ENCODE measurements at places on chromosomes 13 and 19.

DNA sequence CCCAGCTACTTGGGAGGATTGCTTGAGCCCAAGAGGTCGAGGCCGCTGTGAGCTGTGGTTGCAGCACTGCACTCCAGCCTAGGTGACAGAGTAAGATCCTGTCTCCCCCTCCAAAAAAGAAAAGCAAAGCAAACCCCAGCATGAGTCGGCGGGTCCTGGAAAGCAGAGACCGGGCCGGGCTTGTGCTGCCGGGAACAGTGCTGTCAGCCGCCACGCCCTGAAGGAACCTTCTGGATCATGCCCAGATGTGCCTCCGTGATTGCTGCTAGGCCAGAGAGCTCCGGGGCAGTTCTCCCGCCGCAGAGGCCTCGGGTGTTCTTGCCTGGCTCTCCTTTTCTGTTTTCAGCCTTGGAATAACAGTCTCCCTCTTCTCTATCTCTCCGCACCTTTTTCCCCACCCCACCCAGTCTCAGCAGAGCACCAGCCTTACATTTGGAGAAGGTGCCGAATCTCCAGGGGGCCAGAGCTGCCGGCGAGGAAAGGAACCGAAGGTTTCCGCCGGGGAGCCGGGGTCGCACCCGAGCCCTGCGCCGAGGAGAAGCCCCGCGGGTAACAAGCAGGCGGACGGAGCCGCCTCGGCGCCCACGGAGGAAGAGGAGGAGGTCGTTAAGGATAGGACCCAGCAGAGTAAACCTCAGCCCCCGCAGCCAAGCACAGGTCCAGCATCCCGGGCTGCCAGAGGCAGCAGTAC, 181.9 kb downstream of the STK24 start:
- no peak for DNase-seq

DNA sequence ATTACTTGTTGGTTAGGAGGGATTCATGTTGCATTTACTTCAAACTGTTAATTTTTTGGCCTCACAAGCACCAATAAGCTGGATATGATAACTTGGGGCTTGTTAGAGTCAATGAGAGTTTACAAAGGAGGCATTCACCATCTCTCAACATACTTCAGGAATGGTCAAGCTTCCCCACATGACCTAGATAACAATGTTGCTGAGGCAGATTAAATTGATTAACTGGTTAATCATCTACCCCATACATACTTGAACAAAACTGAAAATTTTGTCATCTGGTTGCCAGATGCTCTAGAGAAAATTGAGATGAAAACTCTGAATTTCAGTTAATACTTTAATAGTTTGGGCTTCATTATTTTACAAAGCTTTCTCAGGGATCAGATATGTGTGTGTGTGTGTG, 43.0 kb upstream of the UBL3 start:
- DNase-seq, result no peak

- no peak for DNase-seq
Measured at GRCh38 chr19:19329126-19329525, 8.5 kb downstream of the MAU2 start.

DNA sequence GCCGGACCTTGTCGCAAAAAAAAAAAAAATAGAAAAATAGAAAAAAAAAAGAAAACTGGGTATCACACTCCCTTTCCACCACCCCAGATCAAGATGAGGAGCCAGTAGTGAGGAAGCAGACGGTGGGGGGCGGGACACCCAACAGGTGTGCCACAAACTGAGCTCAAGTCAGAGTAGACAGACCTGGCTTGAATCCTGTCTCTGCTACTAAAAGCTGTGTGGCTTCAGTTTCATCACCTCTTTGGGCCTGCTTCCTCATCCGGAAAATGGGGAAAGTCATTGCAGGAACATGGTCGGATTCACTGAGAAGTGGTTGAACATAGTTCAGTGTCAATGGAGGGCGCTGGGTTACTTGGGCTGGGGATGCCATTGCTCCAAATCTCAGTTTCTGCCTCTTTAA, 2.9 kb downstream of the HIF3A start:
- no peak for DNase-seq

DNA sequence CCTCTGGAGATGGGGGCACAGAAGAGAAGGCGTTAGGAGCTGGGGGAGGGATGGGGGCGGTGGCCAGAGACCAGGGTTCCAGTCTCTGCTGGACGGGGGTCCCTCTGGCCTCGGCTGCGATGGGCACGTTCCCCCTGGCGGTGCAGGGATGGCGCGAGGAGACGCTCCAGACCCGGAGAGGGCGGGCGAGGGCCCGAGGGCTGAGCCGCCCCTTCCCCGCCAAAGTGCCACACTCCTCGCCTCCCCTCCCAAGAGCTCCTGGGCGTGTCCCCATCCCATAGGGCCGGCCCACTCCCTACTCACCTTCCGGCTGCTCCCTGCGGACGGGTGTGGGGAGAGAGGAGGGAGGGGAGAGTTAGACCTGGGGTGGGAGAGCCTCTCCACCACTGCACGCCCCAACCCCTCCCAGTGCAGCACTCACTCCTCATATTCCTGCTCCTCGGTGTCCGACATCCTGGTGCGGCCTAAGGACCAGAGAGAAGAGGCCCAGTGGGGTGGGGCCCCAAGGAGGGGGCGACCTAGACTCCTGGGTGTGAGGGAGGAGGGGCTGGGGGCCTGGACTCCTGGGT, 2.2 kb downstream of the TNNT1 start:
- DNase-seq, result no peak

GRCh38 chr13:69857183-69857821, 250.3 kb upstream of the ATXN8OS start:
- no peak for DNase-seq

DNA sequence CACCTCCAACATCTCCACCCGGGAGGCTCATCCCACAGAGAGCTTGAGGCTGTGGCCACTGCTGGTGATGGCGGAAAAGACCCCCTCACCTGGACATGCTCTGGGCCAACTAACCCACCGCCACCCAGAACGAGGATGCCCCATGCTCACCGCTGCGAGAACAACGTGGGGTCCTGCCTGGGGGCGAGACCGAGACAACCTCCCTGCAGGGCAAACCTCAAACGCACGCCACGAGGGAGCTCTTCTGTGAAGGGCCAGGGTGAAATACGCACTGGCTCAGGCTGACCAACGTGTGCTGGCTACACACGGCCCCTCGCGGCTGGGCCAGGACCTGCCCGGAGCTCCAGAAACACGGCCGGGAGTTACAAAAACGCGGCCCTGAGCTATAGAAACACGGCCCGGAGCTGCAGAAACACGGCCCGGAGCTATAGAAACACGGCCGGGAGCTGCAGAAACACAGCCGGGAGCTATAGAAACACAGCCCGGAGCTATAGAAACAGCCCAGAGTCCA, 19.0 kb upstream of the PLPP2 start:
- no peak for DNase-seq

- DNase-seq, result no peak
Measured at GRCh38 chr13:85040215-85040614, 759.0 kb downstream of the SLITRK6 start.

- no peak for DNase-seq
Measured at GRCh38 chr13:107678075-107678689, 537.2 kb downstream of the LIG4 start.

GRCh38 chr19:52170863-52171320, 529 bp downstream of the ZNF836 start:
- no peak for DNase-seq

- no peak for DNase-seq
Measured at GRCh38 chr13:97380696-97381095, 53.3 kb upstream of the RAP2A start.

DNA sequence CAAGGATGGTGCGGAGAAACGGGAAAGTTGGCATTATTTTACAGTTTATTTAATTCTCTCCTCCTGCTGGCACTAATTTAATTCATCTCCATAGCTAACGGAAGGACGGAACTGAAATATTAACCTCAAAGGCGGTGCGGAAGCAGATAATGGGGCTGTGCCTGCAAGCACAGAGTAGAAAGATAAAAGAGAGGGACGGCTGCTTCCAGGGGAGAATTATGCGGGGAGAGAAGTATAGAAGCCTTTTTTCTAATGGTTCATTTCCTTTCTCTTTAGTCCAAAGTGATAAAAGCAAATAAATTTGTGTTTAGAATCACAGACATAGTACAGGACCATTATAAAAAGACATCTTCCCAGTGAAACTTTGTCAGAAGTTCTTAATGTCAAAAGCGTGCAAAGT, 34.5 kb upstream of the UQCRFS1 start:
- DNase-seq, result no peak

DNA sequence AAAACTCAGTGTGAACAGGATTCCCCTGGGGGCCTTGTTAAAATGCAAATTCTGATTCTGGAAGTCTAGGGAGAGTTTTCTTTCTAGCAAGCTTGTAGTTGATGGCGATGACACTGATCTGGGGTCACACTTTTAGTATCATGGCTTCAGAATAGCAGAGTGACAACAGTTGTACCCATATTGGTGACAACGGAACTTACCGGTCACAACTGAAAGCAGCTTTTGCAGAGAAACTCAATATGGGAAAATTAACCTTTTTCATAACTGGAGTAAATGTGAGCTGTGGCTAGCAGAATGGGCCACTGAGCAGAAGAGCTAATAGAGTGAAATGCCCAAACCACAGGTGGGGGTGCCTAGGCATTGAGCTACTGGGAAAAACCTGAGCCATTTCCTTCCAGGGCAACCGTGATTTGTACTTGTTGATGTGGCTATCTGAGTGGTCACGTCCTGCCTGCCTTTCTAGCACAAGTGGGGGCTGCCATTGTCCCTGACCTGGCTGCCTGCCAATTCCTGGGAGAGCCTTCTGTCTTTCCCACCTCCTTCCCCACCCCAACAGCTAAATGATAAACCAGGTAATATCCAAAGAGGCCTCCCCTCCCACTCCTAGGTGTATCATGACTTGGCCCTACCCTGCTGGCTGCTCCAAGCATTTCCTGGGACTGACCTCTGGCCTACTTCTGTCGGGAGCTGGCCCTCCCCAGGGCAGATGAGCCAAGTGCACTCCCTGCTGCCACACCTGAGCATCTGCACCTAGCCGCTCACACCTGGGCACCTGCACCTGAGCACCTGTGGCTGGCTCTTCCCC, 1.7 kb upstream of the SLC10A2 start:
- DNase-seq, result no peak

- no peak for DNase-seq
Measured at GRCh38 chr13:22372261-22372660, 701.4 kb downstream of the FGF9 start.

DNA sequence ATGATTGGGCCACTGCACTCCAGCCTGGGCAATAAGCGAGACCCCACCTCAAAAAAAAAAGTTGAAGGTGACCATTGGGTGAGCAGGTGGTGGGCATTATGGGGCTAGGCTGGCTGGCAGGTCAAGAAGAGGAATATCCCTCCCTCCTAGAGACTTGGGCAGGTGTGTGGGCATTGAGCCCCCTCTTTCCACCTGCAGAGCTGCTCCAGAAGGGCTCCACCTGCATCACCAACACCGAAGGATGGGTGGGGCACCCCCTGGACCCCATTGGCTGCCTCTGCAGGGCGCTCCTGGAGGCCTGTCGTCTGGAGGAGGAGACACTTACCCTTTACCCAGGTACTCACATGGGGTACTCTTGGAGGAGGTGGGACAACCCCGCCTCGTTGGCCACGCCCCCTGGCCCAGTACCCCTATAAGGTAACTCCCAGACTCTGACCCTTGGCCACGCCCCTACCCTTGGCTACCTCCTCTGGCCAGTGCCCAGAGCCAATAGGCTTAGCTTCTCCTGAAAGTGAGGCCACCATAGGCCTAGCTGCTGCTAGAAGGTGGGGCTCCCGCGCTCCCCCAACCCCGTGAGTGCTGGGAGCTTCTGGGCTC, 21.9 kb downstream of the ZSWIM4 start:
- DNase-seq, result no peak

GRCh38 chr13:37100731-37101130, 4.7 kb downstream of the CSNK1A1L start:
- no peak for DNase-seq

DNA sequence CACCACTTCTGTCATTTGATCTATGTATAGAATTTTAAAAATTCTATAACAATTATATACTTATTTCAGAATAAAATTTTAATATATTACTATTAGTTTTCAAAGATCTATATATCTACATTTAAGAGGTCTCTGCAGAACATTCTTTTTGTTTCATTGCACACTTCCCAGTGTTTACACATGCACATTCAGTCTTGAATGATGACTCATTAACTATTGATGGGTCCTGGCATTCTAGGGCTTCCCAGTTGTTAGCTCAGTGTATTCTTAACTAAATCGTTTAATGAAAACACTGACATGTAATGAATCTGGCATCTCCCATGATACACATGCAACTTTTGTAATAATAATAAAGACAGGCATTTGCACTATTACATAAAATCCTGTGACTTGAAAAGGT, 324.6 kb downstream of the KLF12 start:
- DNase-seq, result no peak

- no peak for DNase-seq
Measured at GRCh38 chr13:100753376-100753775, 78.8 kb upstream of the TMTC4 start.

- DNase-seq, result no peak
Measured at GRCh38 chr19:38021352-38021751, 114.3 kb downstream of the SIPA1L3 start.

GRCh38 chr13:42355092-42355485, 83.1 kb downstream of the AKAP11 start:
- DNase-seq, result peak; percentile 42

DNA sequence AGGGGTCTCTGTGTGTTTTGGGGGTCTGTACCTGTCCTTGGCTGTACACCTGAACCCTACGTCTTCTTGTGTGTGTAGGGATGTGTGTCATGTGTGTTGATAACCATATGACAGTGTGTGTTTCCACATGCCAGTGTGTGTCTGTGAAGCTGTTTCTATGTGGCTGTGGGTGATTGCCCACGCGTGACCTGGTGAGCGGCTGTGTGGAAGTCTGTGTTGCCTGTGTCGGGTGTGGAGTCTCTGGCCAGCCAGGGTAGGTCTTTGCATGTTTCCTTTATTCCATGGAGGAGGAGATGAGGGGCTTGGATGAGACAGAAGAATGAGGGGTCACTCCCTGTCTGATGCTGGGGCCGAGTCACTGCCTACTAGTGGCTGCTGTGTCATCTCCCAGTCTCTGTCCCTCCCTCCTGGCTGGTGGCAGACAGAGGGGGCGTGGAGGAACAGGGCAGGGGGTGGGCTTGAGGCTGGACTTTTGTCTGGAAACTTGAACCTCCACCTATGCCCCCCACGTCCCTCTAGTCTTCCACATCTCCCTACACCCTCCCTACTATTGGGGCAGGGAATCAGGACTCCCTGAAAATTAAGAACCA, 2.8 kb upstream of the FOSB start:
- no peak for DNase-seq

DNA sequence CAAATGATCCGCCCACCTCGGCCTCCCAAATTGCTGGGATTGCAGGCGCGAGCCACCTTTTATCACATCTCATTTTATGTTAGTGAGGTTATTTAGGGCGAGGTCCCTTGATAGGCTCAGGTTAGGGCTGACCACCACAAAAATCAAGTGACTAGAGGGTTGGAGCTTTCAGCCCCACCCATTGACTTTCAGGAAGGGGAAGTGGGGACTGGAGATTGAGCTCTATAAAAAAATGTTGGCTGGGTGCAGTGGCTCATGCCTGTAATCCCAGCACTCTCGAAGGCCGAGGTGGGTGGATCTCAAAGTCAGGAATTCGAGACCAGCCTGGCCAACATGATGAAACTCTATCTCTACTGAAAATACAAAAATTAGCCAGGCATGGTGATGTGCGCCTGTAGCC, 20.1 kb downstream of the FPR3 start:
- DNase-seq, result no peak

Measured in activated gamma-delta T cell treated with Interleukin-2 at 50 U/mL for 16 hours (primary cell).